ENCODE measurements at places on chromosomes 7 and 10.
A peak's percentile ranks its signal among the peaks of the same experiment; 100 is the strongest.

GRCh38 chr7:36852931-36853330 is 128.6 kb upstream of the AOAH start:
- no peak for DNase-seq

GRCh38 chr7:27606270-27607209 is 56.1 kb downstream of the HIBADH start:
- no peak for DNase-seq

GRCh38 chr7:54823776-54824175 is 64.8 kb upstream of the SEC61G start:
- no peak for DNase-seq

DNA sequence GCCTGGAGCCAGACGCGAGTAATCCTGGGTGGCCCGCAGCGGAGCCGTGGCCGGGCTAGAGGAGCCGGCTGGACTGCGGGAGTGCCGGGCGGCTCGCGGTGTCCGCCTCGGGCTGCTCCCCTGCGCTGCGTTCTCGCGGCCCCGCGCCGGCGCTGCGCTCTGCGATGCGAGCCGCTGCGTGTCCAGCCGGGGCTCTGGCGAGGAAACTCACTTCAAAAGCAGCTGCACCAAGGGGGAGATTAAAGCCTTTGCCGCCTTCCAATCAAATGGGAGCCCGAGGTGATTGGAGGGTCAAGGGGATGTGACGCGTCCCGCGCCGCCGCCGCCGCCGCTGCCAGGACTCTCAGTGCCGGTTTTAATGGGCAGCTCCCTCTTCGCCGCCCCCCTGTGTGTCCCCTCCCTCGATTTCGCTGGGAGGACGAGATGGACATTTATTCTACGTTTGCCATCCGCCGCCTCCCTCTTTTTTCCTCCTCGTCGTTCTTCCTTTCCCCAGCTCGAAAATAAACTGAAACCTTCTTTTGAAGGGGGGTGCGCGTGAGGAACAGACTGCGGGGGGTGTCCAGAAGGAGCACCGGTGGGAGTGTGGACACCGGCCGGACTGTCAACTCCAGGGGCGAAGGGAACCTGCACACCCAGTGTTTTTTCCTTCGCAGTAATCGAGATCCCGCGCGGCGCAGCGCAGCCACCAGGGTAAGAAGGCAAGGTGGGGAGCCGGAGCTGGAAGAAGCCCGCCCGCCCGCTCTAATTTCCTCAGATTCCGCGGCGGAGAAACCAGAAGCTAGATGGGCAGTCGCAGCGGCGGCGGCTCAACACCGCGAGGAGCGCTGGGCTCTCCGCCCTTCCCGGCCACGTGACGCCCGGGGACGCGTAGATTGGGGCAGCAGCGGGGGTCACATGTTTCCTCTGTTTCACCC is at the start of gene ZNF503:
TSS of gene ZNF503 (minus strand) at position 196 of the 917 bp plus-strand sequence. CDS start 345 bp downstream, outside the sequence.
- peak; percentile 76 for DNase-seq

- no peak for DNase-seq
Observed at GRCh38 chr10:102545997-102546396, 42.2 kb downstream of the SUFU start.

- DNase-seq, result no peak
Observed at GRCh38 chr7:116230191-116231005, 20.1 kb downstream of the TES start.

GRCh38 chr10:124572751-124573150 is 111.1 kb downstream of the LHPP start:
- no peak for DNase-seq

- no peak for DNase-seq
Observed at GRCh38 chr7:142385491-142386340, 127.9 kb upstream of the PRSS58 start.

DNA sequence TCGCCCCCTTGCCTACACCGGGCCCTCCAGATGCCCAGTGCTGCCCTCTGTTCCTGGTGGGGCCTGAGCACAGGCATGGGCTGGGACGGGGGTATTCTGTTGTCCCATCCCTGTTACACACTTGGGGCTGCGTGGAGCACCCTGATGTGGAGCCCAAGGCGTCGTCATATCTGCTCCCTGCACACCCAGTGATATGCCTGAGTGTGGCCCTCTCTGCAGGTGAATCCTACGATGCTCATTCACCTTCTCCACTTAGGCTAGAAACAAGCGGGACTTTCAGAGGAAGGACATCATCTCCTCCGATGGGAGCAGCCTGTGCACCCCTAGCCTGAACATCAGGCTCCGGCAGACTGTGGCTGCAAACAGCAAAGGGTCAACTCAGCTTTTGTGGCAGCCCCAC is 91.0 kb upstream of the NPTX2 start:
- no peak for DNase-seq

- DNase-seq, result no peak
Observed at GRCh38 chr10:64191286-64191685, 670.1 kb downstream of the REEP3 start.

- no peak for DNase-seq
Observed at GRCh38 chr10:61642676-61643075, 20.1 kb upstream of the CABCOCO1 start.

- no peak for DNase-seq
Observed at GRCh38 chr7:156790264-156790663, 102.7 kb downstream of the LMBR1 start.

DNA sequence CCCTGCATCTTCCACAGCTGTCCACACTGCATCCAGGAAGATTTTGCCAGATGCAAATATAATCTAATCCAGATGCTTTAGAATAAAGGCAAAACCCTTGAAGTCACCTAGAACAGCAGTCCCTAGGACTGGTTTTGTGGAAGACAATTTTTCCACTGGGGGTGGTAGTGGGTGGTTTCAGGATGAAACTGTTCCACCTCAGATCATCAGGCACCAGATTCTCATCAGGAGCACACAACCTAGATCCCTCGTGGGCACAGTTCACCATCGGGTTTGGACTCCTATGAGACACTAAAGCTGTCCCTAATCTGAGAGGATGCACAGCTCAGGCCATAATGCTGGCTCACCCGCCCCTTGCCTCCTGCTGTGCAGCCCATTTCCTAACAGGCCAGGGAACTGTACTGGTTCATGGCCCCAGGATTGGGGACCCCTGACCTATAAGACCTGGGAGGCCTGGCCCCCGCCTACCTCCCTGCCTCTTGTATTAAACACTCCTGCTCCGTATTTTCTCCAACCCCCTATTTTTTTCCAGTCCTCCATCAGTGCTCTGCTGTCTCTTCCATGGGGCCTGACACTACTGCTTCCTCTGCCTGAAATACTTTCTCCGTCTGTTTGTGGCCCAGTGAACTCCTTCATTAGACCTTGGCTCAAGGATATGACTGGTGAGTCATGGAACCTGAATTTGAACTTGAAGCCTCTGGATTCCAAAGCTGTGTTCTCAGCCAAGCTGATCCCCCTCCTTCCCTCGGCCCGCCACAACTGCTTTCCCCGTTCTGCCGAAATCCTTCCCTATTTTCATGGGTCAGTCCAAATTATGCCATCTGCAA is 79.9 kb upstream of the RHEB start:
- DNase-seq, result no peak

GRCh38 chr7:26081638-26082037 is 70.4 kb upstream of the NFE2L3 start:
- no peak for DNase-seq

DNA sequence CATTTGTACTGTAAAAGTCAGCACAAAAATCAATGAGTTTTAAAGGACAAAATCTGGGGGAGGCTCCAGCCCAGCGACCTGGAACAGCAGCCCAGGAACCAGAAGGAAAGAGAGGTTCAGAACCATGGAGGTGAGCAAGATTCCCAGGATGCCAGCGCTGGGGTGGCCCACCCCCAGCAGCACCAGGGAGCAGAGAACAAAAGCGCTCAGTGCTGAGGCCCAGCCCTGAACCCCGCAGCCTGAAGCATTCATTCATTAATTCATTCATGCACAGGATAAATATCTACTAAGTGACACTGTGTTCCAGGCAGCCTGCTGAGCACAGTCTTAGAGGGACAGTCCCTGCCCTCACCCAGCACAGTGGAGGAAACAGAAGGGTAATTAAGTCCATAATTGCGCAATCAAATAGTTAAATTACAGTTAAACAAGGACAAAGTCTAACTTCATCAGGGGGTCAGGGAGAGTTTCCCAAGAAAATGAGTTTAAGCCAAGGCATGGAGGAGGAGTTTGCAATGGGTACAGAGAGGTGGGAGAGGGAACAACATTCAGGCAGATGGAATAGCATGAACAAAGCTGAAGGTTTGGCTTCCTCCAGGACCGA is 202.3 kb downstream of the GRID1 start:
- no peak for DNase-seq

- DNase-seq, result no peak
Observed at GRCh38 chr7:17580141-17580540, 281.7 kb downstream of the AHR start.

DNA sequence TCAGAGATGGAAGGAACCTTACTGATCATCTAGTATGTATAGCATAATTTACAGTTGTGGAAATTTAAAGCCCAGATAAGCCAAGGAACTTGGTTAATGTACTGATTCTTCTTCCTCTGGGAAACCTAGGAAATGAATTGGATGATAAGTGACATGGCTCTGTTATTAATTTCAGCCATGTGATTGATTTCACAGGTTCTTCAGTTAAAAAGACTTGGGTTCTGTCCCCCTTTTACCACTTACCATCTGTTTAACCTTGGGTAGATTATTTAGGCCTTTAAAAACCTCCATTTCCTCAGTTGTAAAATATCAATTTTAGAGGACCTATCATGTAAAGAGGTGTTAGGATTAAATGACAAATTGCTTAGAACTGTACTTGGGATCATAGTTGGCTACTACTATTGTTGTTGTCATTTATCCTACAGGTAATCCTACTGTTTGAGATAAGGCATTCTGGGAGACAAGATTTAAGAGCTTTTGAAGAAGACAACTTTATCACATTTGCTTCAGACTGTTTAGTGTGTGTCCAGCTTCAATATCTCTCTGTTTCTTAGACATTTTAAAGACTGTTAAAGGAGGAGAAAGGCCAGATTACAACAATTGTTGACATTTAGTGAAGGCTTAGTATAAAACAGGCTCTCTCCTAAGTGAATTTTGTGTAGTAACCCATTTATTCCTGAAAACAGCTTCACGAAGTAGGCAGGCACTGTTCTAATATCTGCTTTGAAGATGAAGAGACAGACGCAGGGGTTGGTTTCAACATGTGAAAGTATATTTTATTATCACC is 997.1 kb upstream of the C7orf33 start:
- DNase-seq, result no peak

GRCh38 chr7:149027055-149027454 is 1.2 kb downstream of the PDIA4 start:
- no peak for DNase-seq

DNA sequence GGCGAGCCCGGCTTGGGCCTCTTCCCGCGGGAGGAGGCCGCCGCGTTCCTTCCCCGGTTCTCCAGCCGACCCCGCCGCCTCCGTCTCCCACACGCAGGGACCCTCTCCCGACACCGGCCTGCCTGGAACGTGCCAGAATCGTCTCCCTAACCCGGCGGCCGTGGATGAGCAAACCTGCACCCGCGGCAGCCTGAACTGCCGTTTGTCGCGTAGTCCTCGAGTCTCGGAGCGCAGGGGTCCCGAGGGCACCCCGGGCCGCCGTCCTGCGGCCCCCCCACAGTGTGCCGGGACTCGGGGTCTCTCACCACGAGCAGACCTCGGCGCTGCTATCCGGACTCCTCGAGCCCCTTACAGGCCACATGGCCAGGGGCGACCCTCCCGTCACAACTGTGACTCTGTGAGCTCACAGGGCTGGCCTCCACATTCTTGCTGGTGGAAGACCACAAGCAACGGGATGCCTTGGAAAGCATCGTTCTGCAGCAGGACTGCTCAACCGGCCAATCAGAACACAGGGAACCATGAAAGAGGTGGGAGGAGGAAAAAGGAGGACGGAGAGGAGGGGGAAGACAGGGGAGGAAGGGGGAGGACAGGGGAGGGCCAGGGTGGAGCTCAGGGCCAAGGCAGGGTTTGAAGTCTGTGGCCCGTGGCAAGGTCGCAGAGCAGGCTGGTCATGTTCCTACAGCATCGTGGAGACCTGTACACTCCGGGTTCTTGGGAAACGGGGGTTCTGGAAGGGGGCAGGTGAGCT is 276.9 kb downstream of the DNAJB6 start:
- no peak for DNase-seq

- no peak for DNase-seq
Observed at GRCh38 chr10:80165173-80165572, 32.6 kb downstream of the PLAC9 start.

DNA sequence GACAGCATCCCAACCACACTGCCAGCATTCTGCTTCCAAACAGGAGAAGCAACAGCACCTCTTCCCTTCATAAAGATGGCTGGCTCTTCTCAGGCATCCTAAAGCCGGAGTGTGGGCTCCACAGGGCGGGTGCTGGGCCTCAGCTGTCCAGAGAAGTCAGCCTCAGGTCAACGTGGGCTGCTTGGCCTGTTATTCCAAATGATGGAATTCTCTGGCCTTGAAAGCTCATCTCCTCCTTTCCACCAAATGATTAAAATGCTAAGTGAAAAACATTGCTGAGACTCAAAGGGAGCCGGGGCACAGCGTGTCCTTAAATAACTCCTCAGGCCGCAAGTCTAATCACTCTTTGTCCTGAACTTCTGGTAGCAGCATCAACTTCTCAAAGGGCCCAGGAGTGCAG is 53.1 kb upstream of the CPXM2 start:
- no peak for DNase-seq

DNA sequence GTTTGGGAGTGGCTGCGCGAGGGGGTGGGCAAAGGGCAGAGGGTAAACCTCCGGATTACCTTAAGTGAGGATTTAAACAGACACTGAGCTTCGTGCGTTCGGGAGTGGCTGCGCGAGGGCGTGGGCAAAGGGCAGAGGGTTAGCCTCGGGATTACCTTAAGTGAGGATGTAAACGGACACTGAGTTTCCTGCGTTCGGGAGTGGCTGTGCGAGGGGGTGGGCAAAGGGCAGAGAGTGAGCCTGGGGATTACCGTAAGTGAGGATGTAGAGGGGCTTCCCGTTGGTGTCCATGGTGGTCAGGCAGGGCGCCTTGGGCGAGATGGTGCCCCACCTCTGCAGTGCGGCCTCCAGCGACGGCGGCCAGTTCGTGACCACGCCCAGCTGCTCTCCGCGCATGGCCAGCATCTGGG is 275.8 kb downstream of the DIP2C start:
- no peak for DNase-seq

DNA sequence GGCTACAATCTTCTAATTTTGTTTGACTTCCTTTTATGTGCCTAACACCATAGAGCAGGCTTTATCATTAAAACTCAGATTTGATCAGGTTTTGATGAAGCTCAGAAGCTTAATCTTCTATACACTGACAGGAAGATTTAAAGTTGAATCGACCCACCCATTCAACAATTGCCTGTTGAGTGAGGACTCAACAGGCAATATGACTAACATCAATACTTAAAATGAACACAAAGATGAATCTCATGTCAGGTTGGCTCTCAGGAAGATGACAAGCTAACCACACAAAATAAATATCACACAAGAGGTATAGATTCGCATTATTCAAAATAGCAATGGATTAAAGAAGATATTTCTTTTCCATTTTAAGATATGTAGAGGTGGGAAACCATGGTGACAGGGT is 36.7 kb upstream of the SNX13 start:
- no peak for DNase-seq

Measured in GOT3 (cell line).